ENCODE measurements at places on chromosomes 13 and 19.

DNA sequence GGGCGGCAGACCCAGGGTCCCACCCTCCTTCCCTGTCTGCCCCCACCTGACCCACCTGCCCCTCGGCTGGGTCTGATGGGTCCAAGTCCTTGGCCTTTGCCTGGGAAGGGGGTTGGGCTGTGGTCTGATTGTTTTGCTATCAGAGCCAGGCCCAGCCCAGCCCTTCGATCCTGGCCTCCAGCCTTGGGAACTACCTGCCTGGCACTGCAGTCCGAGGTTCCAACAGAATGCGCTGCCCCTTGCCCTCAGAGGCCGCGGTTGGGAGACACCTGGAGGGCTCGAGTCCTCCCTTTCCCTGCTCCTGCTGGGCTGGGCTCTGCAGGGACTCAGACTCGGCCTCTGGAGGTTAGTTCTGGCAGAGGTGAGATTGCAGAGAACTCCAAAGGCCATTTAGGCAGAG is 1.6 kb downstream of the CCL25 start:
- no peak for DNase-seq

GRCh38 chr19:41616792-41617621 is 9.9 kb downstream of the CEACAM4 start:
- peak; percentile 11 for DNase-seq

DNA sequence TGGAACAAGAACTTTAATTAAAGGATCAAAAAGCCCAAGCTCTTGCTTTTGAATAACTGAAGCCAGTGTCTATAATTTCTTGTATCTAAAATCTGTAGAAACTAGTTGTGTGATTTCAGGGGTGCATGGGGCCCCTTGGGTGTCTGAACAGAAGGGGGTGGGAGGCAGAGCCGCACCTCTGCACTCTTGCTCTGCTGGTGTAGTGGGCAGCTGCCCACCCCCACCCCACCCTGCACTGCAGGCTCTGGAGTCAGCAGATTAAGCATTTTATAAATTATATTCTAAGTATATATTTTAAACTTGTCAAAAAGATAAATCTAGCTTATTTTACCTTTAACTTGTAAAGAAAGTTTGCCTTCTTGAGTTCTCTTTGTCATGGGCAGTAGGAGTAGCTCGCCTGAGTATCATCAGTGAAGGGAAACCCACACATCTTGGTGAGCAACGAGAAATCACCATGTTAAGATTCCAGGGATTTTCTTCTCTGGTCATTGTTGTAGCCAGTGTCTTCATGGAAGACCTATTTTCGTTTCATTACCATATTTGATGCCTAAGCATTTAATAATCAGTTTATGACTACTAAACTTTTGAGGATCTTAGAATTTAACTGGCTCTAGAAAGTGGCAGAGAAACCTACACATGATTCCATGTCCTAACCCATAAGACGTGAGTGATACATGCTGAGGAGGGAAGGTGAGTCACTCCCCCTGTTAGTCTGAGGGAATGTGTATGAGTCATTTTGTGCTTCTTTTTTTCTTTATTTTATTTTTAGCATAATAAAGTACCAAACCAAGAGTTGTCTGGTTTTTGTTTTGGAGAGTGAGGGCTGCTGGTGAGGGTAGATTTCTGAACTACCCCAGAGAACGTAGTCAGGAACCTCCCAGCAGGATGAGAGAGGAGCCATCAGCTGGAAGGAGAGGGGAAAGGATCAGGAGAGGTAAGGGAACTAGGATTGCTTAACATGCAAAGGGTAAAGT is 7.7 kb downstream of the UBE2L5 start:
- peak; percentile 91 for DNase-seq

GRCh38 chr13:40549500-40550094 is 116.8 kb downstream of the FOXO1 start:
- no peak for DNase-seq

- DNase-seq: peak; percentile 73
These were observed 13.5 kb downstream of the ERICH4 start for GRCh38 chr19:41456342-41456918.

- DNase-seq: no peak
These were observed 524.1 kb upstream of the SLITRK5 start for GRCh38 chr13:87147076-87147475.

DNA sequence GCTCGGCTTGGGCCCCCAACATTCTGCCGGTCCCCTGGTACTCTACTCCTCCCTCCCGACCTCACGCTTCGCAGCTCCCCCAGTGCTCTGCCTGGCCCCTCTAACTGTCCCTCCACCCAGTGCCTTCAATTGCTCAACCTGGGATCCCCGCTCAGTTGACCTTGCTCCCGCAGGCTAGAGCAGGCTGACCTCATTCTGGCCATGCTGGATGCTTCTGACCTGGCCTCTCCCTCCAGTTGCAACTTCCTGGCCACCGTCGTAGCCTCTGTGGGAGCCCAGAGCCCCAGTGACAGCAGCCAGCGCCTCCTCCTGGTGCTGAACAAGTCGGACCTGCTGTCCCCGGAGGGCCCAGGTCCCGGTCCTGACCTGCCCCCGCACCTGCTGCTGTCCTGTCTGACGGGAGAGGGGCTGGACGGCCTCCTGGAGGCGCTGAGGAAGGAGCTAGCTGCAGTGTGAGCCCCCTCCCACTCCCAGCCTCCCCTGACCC is 3.6 kb downstream of the GTPBP3 start:
- DNase-seq: no peak

- no peak for DNase-seq
These were observed 30.5 kb downstream of the RANBP3 start for GRCh38 chr19:5947435-5947834.

DNA sequence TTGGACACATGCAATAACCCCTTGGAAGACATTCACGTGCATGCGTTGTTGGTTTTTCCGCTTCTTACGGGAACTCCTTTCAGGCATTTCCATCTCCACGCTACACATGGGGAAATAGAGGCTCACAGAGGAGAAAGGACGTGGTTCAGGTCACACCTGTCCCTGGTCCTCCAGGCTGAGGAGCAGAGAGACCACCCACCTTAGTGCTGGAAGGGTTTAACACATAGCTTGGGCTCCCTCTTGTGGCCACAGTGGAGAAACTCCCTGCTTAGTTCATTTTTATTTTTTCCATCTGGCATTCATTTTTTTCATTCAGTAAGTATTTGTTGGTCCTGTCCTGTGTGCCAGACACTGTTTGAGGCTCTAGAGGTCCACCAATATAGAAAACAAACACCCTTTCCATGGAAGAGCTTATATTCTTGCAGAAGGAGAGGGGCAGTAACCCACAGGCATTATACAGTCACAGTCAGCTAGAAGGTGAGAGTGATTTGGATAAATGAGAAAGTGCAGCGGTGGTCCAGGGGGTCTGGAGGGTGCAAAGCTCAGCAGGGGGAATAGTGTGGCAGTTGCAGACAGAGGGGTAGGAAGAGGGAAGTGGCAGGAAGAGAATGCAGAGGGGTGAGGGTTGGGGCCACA is 24.2 kb upstream of the TTYH1 start:
- DNase-seq: peak; percentile 50

Data from kidney capillary endothelial cell (primary cell).